ENCODE measurements at places on chromosomes 12 and 14.

DNA sequence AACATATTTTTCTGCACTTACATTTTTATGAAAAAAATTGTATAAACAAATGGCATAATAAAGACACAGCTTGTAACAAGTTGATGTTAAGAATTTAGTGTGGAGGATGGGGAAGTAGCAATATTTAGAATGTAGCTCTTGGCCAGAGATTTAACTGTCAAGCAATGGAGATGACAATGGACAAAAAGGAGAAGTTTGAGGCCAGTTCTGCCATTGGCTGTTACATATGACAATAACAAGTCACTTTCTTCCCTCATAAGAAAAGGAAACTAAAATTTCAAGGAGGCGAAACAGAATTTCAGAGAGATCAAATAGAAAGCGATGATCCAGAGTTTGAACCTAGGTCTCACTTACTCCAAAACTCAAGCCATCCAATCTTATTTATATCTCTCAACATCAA lies 122.8 kb upstream of the CCDC175 start:
- DNase-seq = no peak

GRCh38 chr12:43602738-43603137 lies 50.7 kb upstream of the ADAMTS20 start:
- DNase-seq = no peak

GRCh38 chr12:31035967-31036665 lies 37.5 kb upstream of the DDX11 start:
- no peak for DNase-seq

DNA sequence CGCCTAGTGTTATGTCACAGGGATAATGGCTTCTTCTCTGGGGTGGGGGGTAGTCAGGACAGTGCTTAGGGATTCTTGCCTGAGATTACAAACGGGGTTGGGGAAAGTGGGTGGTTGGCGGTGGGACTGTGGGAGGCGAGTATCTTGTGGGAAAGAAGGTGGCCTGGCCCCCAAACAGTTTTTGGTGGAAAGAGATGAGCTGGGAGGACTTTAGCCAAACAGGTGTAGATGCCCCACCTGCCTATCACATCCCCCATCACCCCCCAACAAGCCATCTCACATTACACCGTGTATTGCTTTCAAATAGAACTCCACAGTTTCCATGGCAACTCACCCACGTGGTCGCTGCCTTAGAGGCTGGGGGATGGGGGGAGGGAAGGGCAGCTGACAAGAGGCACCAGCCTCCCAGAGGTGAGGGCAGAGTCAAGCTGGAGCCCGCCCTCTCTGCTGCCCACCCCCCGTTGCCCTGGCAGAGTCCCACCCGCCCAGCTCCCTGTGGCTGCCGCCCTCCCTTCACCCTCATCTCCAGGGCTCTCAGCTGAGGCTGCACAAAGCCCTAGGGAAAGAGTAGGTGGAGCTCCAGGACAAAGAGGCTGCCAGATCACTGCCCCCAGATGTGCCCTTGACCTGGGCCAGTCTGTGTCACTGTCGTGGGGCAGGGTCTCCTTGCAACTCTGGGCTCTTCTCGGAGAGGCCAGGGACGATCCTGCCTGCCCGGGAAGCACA lies 98.3 kb downstream of the LRRC74A start:
- no peak for DNase-seq

GRCh38 chr12:17971850-17972249 lies 118.1 kb downstream of the RERGL start:
- DNase-seq = no peak

- no peak for DNase-seq
These were observed 165.7 kb downstream of the BMP4 start for GRCh38 chr14:53790731-53791500.

- no peak for DNase-seq
These were observed 4.1 kb downstream of the ISCU start for GRCh38 chr12:108566452-108566851.
